Activated naive CD4-positive, alpha-beta T cell treated with anti-CD3 and anti-CD28 coated beads, Interleukin-2, amount 10 ng/mL, durations not matched to agents 7 days and 5 days (primary cell): ENCODE measurements at places on chromosomes 12 and 14.

- no peak for DNase-seq
Observed at GRCh38 chr14:102417001-102417431, 54.3 kb downstream of the TECPR2 start.

GRCh38 chr12:106010741-106011140 is 128.0 kb downstream of the NUAK1 start:
- DNase-seq = no peak

- DNase-seq = no peak
Observed at GRCh38 chr12:30707613-30708342, 12.1 kb upstream of the IPO8 start.

DNA sequence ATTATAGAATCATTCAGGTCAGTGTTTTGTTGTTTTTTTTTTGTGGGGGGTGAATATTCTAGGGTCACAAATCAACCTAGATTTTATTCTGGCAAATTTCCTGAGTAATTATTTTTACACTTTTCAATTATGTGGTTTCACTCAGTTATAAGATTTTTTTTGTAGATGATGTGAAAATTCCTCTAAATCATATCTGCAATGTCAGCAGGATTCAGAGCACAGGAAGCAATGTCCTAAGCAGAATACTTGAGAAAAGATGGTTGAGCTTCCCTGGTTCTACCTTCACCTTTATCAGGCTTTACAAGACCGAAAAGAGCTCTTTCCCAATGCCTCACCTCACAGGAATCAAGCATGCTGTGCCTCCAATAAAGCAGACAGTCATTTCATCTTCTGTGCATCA is 124.3 kb downstream of the SLC41A2 start:
- no peak for DNase-seq

DNA sequence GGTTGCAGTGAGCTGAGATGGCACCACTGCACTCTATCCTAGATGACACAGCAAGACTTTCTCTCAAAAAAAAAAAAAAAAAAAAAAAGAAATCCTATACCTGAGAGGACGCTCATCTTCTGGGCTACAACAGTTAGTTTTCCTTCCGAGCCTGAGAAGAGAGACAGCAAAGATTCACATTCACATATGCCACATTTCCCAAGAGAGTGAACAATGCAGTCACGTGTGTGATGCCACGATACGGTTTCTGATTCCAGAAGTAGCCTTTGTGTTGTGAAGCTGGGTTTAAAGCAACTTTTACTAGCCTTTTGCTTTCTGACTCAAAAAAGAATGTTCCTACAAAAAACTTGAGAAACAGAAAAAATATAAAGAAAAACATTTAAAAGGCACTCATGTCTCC is 19.5 kb downstream of the GCN1 start:
- DNase-seq = no peak

GRCh38 chr12:100908501-100908900 is 113.9 kb downstream of the ANO4 start:
- no peak for DNase-seq

- peak; percentile 38 for DNase-seq
Observed at GRCh38 chr12:92784797-92785562, 82.2 kb downstream of the PLEKHG7 start.

- no peak for DNase-seq
Observed at GRCh38 chr12:30829876-30830275, 75.1 kb upstream of the CAPRIN2 start.

DNA sequence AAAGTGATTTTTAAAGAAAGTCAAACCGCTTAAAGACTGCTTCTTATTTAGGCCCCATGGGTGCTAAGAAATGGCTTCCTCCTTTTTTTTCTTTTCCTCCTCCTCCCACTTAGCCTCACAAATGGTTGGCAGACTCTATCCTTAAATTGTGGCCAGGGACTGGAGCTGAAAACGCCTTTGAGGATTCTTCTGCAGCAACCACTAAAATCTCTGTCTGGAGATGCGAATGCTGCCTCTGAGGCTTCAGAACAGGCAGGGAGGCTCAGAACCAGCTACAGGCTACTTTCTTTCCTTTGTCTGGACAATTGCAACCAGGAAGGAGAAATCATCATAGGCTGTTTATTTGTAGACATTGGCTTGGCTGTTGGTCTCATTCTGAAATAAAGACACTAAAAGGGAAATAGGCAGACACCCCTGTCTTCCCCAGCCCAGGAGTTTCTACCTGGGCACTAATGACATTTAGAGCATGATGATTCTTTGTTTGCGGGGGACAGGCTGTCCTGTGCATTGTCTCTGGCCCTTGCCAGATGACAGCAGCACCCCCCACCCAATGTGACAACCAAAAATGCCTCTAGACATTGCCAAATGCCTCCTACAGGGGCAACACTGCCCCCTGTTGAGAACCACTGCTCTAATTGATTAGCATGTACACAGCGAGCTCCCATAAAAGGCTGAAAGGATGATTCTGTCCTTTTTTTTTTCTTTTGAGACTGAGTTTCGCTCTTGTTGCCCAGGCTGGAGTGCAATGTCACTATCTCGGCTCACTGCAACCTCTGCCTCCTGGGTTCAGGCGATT is 50.3 kb downstream of the MAP1LC3B2 start:
- DNase-seq = peak; percentile 53

GRCh38 chr14:22819151-22819988 is 4.1 kb upstream of the SLC7A7 start:
- DNase-seq = no peak

- DNase-seq = no peak
Observed at GRCh38 chr12:13436182-13436581, 239.7 kb downstream of the EMP1 start.

- DNase-seq = no peak
Observed at GRCh38 chr12:100858656-100859055, 64.1 kb downstream of the ANO4 start.

DNA sequence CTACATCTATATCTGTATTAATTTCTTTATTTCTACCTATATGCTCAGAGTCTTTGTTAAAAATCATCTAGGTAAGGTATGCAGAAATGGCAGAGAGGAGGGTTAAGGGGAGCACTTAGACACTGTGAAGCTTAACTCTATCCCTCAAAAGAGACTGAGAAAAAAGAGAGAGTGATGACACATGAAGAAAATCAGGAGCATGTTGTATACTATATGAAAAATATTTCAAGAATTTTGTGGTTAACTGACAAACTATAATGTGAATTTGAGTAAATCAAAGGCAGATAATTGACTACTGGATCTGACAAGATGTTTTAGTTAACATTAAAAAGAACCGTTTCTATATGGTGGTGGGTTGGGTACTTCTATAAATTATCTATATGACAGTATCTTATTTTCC is 1814.2 kb upstream of the SEL1L start:
- no peak for DNase-seq

- peak; percentile 46 for DNase-seq
Observed at GRCh38 chr12:6167327-6168280, 32.6 kb upstream of the CD9 start.

GRCh38 chr14:88045705-88046104 is 40.8 kb downstream of the GPR65 start:
- DNase-seq = no peak

DNA sequence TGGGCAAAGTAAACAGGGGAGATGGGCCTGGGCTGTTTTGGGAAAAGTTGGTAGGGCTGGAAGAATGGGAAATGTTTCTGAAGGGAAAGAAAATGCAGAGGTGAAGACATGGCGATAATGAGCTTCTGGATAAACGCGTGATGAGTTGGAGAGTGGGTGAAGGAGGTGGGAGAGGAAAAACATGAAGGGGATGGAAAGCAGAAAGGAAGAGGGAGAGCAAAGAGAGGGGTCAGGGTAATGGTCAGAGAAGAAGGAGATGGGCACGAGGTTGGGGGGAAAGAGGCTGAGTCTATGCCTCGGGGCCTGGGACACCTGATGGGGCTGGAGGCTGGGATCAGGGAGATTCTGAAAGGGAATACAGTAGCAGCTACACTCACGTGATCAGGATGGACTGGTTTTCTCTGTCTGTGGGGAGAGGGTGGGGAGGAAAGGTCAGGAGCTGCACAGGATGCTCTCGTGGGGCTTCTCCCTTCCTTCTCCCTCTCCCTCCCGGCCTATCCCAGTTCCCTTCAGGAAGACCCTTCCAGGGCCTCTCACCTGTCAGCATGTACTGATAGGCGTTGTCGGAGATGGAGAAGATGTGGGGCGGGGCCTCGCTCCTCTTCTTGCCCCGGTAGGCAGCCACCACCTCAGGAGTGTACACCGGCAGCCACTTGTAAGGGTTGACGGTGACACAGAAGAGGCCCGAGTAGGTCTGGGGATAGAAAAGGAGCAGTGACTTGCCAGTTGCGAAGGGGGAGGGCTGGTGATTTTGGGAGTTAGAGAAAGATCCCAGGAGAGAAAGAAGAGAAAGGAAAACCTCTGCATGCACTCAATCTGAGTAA is 3.1 kb downstream of the MYH7 start:
- DNase-seq = no peak

DNA sequence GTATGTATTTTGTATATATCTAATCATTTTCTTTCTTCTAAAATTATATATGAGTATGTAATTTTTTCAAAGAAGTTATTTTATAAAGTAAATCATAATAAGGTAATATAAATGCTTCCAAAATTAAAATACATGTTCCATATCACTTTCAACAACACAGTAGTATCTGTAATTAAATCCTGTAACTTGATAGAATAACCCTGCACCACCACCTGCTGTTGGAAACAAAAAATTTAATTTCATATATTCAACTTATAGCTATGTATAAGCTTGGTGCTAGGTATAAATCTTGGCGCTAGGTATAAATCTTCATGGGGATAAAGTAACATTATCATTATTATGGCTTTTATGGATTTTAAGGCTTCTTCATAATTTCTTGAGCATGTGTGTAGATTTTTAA is 149.7 kb upstream of the DCN start:
- no peak for DNase-seq

- DNase-seq = no peak
Observed at GRCh38 chr12:106070147-106070546, 68.6 kb downstream of the NUAK1 start.

- no peak for DNase-seq
Observed at GRCh38 chr12:94193168-94193567, 44.8 kb downstream of the PLXNC1 start.

GRCh38 chr12:100984796-100985195 is 190.2 kb downstream of the ANO4 start:
- DNase-seq = no peak

DNA sequence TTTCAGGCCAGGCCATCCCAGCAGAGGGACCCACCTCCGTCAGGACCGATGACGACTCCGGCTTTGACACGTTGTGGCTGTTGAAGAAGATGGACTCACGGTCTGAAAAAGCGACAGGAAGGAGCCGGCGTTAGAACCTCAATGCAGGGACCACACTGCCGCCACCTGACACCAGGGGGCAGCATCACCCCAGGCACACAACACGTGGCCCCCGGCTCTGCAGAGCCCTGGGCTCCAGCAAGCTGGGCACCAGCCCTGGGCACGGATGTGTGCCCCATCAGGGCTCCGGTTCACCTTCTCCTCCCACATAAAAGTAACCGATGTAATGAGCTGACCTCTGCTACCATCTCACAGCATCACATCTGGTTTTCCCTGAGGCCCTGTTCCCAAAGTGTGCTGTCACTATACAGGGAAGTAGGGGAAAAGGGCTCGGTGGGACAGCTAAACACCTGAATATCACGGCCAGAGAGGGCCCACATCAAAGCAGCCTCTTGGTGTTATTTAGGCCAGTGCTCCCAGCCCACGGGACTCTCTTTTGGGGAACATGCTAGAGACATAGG is 29.0 kb downstream of the CHGA start:
- DNase-seq = peak; percentile 87

DNA sequence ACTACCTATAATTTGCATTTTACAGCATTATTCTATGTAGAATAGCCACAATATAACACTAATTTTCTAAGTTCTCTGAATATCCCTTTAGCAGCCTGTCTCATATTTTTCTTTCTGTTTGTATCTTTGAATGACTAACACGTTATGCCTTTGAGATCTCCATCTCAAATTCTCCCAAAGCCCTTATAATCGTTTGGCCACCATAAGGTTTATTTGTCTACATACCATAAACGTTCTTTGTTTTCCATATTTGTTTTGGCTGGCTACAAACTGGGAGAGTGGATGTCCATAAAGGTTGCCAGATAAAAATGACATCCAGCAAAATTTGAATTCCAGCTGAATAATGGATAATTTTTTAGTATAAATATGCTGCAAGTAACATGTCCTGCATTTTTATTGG is 203.7 kb downstream of the STXBP6 start:
- no peak for DNase-seq

DNA sequence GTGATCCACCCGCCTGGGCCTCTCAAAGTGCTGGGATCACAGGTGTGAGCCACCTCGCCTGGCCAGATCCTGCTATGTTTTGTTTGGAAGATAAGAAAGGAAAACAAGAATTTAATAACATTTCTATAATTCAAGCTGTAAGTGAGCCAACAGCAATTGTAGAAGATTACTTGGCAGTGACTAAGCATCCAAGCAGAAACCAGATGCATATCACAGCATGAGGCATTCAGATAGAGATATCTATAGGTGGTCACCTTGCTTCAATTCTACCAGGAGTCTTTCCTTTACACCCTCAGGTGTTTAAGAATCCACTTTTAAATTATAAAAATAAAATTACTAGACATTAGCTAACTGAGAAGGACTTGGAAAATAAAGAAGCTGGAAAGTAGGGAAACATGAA is 83.9 kb upstream of the ATF7IP start:
- no peak for DNase-seq

DNA sequence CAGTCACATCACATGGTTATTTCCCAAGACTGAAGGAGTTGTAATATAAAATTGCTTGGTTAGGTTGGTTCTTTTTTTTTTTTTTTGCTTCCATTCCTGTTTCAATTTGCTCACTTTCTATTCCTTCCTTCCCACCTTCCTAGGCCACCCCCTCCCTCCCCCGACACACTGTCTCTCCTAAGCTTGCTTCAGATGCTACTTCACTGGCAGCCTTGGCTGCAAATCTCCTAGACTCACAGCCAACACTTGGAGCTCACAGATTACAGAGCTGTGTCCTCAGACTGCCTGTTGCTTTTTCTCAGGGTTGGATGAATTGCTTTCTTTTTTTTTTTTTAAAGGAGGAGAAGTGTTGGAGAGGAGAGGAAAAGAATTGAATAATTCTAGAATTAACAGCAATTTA is 77.3 kb upstream of the GRIN2B start:
- DNase-seq = no peak

DNA sequence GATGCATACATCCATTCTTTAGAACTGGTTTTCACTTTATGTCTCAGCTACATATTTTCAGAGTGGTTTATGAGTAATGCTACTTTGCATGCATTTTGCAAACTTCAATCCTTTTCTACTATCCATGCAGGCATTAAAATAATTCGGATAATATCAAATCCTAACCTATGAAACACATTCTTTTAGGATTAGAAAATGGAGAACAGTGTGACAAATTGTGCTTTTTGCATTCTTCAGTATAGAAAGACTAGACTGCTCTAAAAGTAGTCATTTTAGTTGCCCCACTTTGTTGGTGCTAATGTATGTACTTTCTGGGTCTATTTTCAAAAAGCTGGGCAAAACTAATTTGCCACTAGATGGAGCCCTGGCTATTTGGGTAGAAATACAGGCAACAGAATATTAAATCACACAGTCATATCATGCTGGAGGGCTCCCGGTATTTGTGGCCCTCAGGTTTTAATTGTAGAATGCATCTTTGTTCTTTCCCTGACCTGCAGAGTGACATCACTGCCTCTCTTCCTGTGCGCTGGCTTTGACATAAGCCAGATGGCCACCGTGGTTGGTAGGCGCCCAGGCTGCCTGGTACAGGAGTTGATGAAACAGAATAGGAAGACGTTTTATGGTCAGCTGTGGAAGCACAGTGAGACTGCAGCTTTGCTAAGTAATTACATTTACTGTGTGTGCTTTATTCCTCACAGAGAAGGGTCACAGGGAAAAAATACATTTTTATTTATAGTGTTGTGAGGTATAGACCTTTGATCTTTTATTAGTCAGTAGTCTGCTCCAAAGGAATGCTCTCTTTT is 28.1 kb downstream of the MSRB3 start:
- DNase-seq = no peak
